ENCODE measurements at places on chromosomes 5 and 9.

DNA sequence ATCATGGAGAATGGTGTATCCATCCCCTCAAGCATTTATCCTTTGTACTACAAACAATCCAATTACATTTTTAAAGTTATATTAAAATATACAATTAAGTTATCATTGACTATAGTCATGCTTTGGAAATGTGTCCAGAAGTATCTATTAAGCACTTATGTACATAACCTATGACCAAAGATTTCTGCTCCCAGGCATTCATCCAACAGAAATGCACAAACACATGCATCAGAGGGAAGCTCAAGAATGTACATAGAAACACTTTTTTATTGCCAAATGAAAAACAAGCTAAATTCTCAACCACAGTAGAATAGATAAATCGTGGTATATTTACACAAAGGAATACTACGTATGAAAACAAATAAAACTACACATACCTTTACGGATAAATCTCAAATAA is 700.5 kb upstream of the ZNF608 start:
- no peak for DNase-seq

- no peak for DNase-seq
Observed at GRCh38 chr9:9392755-9393154, 1220.0 kb downstream of the PTPRD start.

DNA sequence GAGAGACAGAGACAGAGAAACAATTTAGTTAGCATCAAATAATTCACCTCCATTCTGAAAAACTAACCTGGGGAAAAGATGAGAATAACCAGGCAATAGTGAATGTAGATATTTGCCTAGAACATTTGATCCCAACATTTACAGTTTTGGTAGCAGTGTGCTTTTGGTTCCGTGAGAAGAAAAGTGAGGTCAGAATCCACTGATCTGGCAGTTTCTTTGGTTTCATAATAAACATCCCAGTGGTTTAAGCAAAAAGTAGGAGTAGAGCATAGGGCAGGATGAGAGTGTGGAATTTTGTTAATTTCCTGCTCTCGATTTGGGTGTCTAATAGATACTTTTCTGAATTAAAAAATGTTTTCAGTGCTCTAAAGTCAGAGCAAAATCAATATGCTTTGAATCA is 887.0 kb downstream of the NR2F1-AS1 start:
- no peak for DNase-seq

DNA sequence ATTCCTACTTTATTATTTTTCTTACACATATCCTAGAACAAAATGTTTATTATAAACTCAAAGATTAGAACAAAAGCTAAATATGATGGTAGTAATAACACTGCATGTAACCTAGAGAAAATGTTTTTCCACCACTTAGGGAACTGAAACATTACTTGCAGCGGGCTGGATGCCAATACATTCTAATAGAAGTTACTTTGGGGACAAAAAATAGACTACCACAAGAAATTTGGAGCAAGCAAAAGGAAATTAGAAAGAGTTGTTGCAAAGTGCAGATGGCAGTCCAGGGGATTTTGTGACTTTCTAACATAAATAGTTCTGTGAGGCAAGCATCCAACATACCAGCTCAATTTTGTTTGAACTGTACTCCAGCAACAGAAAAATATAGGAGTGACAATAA is 255.3 kb upstream of the GRIN3A start:
- no peak for DNase-seq

DNA sequence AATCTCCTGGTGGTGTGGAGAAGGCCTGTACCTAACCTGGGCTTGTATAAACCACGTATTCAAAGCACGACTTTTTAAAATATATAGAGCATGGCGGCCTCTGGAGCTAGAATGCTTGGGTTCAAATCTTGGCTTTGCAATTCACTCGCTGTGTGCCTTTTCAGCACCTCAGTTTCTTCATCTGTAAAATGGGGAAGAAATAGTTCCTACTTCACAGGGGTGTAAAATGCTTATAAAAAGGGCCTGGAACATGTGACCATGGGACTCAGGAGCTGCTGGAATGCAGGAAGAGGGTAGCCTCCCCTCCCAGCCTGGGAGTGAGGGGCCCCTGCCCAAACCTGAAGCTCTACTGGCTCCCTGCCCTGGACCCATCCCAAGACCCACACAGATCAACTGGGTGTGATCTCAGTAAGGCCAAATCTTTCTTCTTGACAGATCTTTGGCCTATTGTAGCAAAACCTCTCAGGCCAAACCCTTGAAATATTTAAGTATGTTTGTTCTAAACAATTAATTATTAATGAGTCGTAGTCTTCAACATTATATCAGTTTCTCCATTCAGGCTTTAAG is 269.0 kb downstream of the ZSWIM6 start:
- DNase-seq = no peak
